Upper lobe of left lung (tissue), 6 donors: ENCODE measurements at places on chromosomes 16 and 17.

DNA sequence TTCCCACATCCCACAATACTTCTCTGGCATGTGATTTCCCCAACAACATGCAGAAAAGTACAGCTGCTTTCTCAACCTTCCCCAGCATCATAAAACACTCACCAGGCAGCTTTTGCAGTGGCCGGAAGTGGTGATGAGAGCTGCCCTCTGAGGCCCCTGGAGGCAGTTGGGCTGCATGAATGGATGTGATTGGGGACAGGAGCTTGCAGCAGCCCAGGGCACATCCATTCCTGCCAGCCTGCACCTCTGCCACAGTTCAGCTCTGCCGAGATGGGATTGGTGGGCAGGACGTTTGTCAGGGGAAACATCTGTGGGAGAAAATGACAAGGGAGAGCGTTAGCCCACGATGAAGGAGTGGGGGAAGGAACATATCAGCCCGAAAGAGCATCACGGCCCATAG lies 19.8 kb downstream of the NUBP1 start:
- no peaks in the 10 kb centered on the region for H3K27me3 ChIP-seq
- peaks cover 79% of the 10 kb centered on the region for H3K36me3 ChIP-seq
- no peak overlapping the region for H3K4me3 ChIP-seq
- H3K4me1 ChIP-seq: no peaks in the 10 kb centered on the region
- DNase-seq: no peak

GRCh38 chr16:84339311-84339710 lies 29.0 kb upstream of the ATP2C2 start:
- H3K27ac ChIP-seq: no peak overlapping the region
- H3K27me3 ChIP-seq: no peaks in the 10 kb centered on the region
- H3K4me1 ChIP-seq: no peaks in the 10 kb centered on the region
- no peaks in the 10 kb centered on the region for H3K36me3 ChIP-seq
- no peak overlapping the region for H3K4me3 ChIP-seq

DNA sequence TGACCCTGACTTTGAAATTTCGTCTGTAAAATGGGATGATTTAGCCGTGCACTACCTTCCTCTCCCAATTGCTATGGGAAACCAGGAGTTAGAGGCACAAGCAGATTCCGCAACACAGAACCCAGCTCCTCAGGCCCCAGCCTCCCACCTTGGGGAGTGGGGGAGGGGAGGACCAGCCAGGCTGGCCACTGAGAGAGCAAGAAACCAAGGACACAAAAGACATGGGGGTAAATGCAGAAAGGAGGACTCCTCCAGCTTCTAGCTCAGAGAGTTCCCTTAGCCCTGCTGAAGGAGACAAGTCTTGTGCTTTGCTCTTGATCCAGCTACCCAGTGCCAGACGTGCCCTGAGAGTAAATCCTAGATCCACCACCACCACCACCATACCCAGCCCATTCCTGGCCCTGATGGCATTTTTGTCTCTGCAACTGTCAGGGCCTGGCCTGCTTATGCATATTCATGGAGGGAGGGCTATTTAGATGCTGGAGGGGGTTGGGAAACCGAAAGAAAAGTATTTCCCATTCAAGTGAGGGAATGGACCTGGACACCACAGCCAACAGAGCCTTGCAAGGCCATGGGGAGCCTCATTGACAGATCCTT lies 25.9 kb downstream of the PITPNM3 start:
- no peak for DNase-seq
- no peaks in the 10 kb centered on the region for H3K4me1 ChIP-seq
- no peaks in the 10 kb centered on the region for H3K36me3 ChIP-seq
- no peak overlapping the region for H3K27ac ChIP-seq
- H3K4me3 ChIP-seq: no peak overlapping the region

- peak; percentile 34 for DNase-seq
- no peaks in the 10 kb centered on the region for H3K27me3 ChIP-seq
- H3K4me3 ChIP-seq: peak overlapping the region; percentile 95
- H3K36me3 ChIP-seq: no peaks in the 10 kb centered on the region
Measured at GRCh38 chr17:60601447-60602384, 1.7 kb downstream of the PPM1D start.

GRCh38 chr16:27967169-27967568 lies 96.3 kb downstream of the GSG1L start:
- H3K4me1 ChIP-seq: no peaks in the 10 kb centered on the region
- H3K36me3 ChIP-seq: no peaks in the 10 kb centered on the region
- no peak overlapping the region for H3K27ac ChIP-seq
- DNase-seq: no peak
- H3K27me3 ChIP-seq: no peaks in the 10 kb centered on the region
- H3K4me3 ChIP-seq: no peak overlapping the region

DNA sequence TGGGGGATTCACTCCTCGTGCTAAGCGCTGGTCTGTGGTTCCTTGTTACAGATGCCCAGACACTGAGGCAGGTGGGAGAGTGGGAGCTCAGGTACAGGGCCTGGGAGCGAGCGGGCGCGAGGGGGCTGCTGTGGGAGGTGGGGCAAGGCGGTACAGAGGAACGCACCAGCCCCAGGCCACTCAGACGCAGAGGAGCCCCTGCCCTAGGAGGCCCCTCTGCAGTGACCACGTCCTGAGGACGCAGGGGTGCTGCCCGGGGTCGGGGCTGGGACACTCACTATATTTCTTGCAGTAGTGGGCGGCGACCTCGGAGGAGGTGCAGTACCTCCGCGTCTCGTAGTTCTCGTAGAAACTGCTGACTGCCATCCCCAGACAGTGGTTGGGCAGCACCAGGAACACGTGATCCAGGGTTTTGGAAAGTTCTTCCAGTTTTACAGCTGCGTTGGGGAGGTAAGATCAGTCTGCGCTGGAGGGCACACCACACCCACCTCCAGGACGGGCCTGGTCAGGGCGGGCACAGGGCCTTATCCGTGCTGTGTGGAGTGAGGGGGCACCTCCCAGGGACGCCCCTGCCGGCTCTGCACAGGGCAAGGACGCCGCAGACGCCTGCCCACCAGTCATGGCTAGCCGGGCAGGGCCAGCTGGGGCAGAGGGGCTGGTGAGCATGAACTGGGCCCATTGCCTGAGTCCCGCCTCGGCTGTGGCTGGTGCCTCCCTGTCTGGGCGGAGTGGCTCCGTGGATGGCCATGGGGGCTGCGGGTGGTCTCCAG lies 16.3 kb upstream of the RNPS1 start:
- DNase-seq: no peak
- no peaks in the 10 kb centered on the region for H3K4me1 ChIP-seq
- H3K27me3 ChIP-seq: no peaks in the 10 kb centered on the region
- H3K4me3 ChIP-seq: no peak overlapping the region

DNA sequence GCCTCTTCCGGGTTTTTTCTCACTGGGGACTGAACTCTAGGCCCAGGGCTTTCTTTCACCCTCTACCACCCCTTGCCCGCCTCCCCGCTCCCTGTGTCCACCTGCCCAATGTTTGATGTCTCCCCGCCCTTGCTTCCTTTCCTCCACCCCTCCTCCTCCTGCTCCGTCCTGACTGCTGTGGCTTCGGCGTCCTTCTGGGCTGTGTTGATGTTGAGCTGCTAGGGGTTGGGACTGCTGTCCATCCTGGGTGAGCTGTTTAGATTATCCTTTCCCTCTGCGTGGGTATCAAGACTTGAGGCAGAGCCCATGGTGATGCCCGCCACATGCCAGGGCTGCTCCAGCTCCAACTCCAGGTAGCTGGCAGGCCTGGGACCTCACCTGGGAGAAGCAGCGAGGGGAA lies 117.5 kb downstream of the CCDC182 start:
- no peak for DNase-seq
- no peak overlapping the region for H3K4me3 ChIP-seq
- no peaks in the 10 kb centered on the region for H3K36me3 ChIP-seq

- H3K4me3 ChIP-seq: no peak overlapping the region
- no peak overlapping the region for H3K27ac ChIP-seq
- H3K27me3 ChIP-seq: no peaks in the 10 kb centered on the region
Measured at GRCh38 chr17:83127431-83128160, 48.2 kb downstream of the METRNL start.

DNA sequence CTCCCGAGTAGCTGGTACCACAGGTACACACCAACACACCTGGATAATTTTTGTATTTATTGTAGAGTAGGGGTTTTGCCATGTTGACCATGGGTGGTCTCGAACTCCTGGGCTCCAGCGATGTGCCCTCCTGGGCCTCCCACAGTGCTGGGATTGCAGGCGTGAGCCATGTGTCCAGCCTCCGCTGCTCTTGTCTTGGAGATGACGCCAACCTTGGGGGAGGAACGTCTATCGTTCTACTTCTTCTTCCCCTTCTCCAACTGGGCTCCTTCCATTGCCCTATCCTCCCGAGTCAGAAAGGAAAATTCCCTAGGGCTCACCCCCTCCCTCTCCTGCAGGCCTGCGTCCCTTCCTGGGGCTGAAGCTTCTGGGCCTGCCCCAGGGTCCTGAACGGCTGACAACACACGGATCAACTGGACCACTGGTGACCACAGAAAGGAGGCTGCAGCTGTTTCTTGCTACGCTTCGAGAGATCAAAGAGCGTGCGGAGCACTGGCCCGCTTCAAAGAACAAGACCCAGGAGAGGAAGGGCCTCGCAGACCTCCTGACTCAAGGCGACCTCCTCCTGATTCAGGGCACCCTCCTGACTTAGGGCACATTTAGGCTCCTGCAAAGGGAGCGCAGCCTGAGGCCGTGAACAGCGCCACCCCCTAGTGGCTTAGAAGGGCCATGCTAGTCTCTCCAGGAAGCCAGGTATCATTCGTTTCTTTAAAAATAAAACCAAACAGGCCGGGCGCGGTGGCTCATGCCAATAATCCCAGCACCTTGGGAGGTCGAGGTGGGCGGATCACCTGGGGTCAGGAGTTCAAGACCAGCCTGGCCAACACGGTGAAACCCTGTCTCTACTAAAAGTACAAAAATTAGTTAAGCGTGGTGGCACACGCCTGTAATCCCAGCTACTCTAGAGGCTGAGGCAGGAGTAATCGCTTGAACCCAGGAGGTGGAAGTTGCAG lies 48.5 kb upstream of the HELZ start:
- peaks cover 9% of the 10 kb centered on the region for H3K4me1 ChIP-seq
- DNase-seq: peak; percentile 76
- no peak overlapping the region for H3K27ac ChIP-seq
- H3K36me3 ChIP-seq: no peaks in the 10 kb centered on the region
- peak overlapping the region; percentile 19 for H3K4me3 ChIP-seq
- no peaks in the 10 kb centered on the region for H3K27me3 ChIP-seq

DNA sequence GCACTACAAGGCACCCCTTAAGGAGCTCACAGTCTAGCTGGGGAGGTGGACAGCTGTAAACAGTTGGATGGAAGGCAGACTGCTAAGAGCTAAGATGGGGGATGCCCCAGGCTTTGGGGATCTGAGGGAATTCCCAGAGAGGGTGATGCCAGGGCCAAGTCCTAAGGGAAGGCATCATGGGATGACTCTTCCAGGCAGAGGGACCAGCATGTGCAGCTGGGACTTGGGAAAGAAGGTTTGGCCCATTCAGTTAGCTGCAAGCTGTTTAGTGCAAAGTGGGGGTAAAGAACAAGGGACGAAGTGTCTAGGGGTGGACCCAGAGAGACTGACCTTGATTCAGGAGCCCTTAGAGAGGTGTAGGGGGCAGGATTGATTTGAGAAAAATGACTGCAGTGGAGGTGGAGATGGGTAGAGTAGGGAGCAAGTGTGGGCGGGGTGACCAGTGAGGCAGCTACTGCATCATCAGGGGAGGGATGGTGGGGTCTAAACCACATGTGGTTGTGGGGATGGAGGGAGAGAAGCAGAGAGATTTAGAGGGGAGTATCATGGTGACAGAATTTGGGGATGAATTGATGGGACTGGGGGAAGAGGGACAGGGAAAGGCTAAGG lies 27.1 kb upstream of the PHF12 start:
- no peaks in the 10 kb centered on the region for H3K27me3 ChIP-seq
- no peak for DNase-seq
- no peak overlapping the region for H3K4me3 ChIP-seq
- no peaks in the 10 kb centered on the region for H3K36me3 ChIP-seq
- H3K27ac ChIP-seq: no peak overlapping the region

- H3K27ac ChIP-seq: no peak overlapping the region
- peaks cover 11% of the 10 kb centered on the region for H3K36me3 ChIP-seq
- peak; percentile 67 for DNase-seq
- peaks cover 4% of the 10 kb centered on the region for H3K4me1 ChIP-seq
- H3K4me3 ChIP-seq: no peak overlapping the region
Measured at GRCh38 chr17:80625627-80626026, 81.0 kb downstream of the RPTOR start.

DNA sequence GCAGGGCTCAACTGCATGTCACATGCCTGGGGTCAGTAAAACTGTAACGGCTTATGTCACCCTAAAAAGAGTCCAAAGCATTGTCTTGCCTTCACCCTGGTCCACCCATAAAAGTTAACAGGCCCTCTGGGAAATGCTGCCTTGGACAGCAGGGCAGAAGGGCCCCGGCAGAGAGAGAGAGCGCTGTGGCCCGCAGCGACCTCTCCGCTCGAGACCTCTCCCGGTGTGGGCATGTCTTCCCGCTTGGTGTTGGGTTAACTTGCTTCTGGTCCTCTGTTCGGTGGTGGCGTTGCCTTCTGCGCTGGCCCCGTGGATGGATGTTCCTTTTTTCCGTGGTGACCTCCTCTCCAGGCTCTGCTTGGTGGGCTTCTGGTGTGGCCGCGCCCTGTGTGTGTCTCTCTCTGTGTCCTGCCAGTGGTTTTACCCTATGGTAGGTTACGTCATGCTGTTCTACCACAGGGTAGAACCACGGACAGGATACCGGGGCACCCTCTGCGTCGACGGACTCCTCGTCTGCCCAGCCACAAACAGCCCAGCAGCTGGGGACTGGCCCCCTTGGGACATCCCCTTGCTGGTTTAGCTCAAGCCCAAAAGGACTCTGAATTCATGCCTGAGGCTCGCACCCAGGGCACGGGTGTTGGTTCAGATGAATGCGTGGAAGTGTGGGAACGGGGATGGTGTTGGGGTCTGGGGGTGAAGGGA lies 18.3 kb upstream of the CLEC18A start:
- peaks cover 31% of the 10 kb centered on the region for H3K36me3 ChIP-seq
- no peak overlapping the region for H3K27ac ChIP-seq
- no peak overlapping the region for H3K4me3 ChIP-seq
- H3K4me1 ChIP-seq: no peaks in the 10 kb centered on the region
- H3K27me3 ChIP-seq: no peaks in the 10 kb centered on the region
- DNase-seq: no peak

DNA sequence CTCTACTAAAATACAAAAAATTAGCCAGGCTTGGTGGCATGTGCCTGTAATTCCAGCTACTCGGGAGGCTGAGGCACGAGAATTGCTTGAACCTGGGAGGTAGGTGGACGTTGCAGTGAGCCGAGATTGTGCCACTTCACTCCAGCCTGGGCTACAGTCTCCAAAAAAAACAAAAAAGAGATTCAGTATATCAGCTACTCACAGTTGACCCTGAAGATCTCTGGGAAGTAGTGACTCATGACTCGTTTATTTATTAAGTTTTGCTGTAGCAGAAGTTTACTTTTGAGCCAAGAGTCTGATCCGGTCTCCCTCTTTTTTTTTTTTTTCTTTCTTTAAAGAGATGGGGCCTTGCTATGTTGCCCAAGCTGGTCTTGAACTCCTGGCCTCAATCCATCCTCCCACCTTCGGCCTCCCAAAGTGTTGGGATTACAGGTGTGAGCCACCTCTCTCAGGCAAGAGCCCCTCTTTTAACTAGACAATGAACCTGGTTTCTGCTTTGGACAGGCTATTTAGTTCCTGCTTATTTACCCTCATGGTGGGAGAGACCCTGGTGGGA lies 4.4 kb downstream of the MVP start:
- H3K36me3 ChIP-seq: peaks cover 6% of the 10 kb centered on the region
- peak overlapping the region; percentile 83 for H3K27ac ChIP-seq
- DNase-seq: no peak
- peaks cover 93% of the 10 kb centered on the region for H3K4me1 ChIP-seq
- no peak overlapping the region for H3K4me3 ChIP-seq
